Activated CD4-positive, alpha-beta memory T cell treated with anti-CD3 and anti-CD28 coated beads for 36 hours (primary cell): ENCODE measurements at places on chromosomes 1 and 21. TPM values are rescaled to one million over a fixed set of nuclear protein-coding genes. Genes with fewer than 3 reads are reported as not detected.

- peak; percentile 46 for DNase-seq
These were observed 36.1 kb downstream of the FGGY start for GRCh38 chr1:59332983-59333382.

DNA sequence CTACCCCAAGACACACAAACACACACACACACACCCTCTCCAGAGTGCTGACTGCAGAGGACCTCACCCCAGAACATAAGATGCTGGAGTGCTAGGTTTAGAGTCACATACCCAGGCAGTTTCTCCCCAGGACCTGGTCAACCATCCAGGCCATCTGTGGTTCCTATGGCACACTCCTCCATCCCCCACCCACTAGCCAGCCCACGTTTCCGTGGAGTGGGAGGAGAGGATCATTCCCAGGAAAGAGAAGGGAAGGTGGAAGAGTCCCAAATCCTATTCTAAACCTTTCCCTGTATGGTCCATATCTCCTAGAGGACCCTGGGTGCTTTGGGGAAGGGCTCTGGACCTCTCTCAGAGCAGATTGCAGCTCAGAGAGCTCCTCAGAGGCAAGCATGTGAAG is 1.1 kb downstream of the KCNJ9 start:
- no peak for DNase-seq

DNA sequence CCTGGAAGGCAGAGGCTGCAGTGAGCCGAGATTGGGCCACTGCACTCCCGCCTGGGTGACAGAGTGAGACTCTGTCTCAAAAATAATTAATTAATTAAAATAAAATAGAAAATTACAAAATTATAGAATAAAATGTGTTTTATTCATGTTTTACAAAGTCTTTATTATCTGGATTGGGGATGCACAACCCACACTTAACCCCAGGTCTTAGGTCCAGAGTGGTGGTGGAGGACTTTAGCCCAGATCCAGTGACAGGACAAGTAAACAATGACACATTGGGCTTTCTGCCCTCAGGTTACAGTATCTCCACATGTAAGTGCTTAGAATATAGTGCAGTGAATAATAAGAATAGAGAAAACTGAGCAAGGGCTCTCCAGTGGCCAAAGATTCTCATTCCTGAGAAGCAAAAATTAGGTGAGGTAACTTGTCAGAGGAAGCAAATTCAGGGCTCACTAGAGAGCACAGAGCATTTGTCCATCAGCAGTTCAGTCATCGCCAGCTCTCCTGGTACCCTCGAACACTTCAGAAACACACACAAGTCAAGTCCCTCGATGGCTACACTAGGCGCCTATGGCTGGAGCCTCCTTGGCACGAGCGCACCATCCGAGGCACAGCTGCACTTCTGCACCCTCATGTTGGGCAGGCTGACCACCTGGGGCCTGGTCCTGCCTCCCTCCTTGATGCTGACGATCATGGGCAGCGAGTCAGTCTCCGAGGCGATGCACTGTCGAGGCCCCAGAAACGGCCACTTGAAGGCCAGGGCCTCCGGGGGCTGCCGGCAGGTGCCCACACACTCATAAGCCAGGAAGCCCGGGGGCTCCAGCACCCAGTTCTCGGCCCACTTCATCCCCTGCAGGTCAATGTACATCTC is 2.6 kb downstream of the LEFTY1 start:
- DNase-seq, result no peak

DNA sequence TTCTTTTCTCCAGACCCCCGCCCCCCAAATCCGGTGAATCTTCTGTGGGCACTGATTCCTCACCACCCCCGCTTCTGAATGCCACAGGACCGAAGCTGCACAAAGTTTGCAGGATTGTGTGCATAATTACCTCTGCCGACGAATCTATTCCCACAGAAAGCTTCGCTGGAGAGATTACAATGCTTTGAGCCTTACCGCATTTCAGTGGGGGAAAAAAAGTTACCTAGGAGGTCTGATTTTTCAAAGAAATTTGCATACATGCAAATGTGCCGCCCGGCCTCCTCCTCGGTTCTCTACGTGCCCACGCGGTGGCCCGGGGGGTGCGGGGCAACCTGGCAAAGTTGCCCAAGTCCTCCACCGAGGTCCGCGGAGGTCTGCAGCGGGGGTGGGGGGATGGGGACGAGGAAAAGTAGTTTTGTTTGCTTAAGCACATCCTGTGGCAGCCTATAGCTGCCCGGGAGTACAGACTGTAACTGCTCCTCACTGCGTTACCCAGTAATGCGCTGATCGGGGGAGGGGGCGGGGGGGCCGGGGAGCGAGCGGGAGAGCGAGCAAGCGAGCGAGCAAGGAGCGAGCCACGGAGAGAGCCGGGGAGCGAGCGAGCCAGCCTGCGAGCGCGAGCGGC is 563 bp upstream of the NFIA start:
- DNase-seq, result peak; percentile 71

ZMYND12 gene
- total RNA-seq, result 1.3 TPM
